ENCODE measurements at places on chromosomes 5 and 9. TPM values are rescaled to one million over a fixed set of nuclear protein-coding genes. Genes with fewer than 3 reads are reported as not detected.

DNA sequence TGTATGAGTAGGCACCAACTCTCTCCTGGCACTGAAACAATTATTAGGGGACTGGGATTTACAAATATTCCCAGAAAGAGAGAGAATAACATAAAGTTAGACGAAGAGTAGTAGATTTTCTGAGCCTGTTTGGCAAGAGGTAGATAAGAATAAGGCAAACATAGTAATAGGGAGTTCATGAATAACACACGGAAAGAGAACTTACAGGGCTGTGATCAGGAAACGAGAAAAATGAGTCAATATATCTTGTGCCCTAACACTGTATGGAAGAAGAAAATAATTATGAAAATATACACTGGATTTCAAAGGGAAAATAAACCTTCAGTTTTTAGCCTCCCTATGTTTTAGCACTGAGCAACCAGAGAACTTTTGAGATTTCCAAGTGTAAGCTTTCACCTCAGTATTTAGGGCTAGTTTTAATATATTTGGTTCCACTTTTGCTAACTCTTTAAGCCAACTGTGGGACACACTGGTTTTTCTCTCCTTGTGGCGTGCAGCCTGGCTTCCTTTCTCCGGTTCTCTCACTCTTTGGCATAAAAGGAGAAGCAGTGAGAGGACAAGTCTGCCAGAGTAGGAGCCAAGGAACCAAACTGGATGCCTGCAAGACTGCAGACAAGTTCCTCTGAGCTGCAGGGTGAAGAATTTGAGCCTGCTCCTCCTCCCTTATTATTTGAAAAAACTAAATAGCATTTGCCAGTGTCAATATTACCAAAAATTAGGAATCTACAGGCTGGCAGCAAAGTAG lies 6.6 kb upstream of the KCNN2 start:
- H3K27me3 ChIP-seq, result peaks cover 52% of the 10 kb centered on the region
- H3K4me1 ChIP-seq, result no peaks in the 10 kb centered on the region
- H3K36me3 ChIP-seq, result no peaks in the 10 kb centered on the region
- no peak for DNase-seq

DNA sequence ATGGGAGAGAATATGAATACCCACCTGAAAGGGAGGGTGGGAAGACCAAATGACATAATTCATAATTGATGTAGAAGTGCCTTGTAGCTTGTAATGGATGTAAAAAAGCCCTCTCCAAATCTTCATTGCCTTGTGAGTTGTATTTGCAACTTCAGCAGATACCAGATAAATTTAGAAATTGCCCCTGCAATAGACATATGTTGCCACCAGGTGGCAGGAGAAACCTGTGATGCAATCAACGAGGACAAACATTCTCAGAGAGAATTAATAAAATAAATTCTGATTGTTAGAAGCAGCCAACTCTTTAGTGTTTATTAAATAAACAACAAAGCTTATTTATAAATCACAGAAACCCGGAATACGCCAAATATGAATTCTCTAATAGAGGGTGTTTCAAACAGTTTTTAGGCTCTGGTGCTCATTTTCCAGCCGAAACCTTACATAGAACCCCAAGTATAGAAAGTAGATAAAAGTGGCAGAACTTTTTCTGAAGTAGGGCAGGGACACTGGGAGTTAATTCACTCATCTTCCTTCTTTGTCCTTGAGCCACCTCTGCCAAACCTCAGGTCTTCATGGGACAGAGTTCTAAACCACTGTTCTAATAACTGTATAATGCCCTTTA lies 147.8 kb downstream of the TMEM38B start:
- H3K4me3 ChIP-seq, result no peak overlapping the region
- no peaks in the 10 kb centered on the region for H3K36me3 ChIP-seq
- no peak for DNase-seq

- peak; percentile 47 for DNase-seq
- H3K27me3 ChIP-seq, result no peaks in the 10 kb centered on the region
- no peak overlapping the region for H3K4me3 ChIP-seq
- H3K4me1 ChIP-seq, result peaks cover 4% of the 10 kb centered on the region
- H3K36me3 ChIP-seq, result peaks cover 8% of the 10 kb centered on the region
Observed at GRCh38 chr5:134582941-134583340, 49.7 kb downstream of the SAR1B start.

DNA sequence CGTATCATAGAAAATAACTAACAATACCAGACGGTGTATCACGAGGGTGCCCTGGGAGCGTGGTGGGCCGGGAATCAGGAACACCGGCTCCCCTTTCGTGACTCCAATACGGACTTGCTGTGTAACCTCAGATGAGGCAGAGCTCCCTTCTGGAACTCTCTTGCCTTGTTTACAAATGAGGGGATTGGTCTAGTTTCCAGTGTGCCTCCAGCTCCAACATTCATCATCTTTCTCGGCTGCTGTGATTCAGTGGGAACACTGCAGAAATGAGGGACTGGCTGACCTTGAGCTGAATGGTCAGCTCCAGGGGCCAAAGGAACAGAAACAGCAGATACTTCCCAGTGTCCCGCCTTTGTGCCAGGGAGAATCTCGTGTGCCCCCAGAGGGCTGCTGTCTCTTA lies 22.6 kb upstream of the TGFBI start:
- DNase-seq, result no peak
- H3K4me3 ChIP-seq, result no peak overlapping the region
- peak overlapping the region; percentile 77 for H3K27ac ChIP-seq
- H3K4me1 ChIP-seq, result peaks cover 53% of the 10 kb centered on the region

GRCh38 chr5:123093601-123094236 lies 4.7 kb downstream of the PRDM6 start:
- peaks cover 6% of the 10 kb centered on the region for H3K36me3 ChIP-seq
- DNase-seq, result no peak
- H3K27ac ChIP-seq, result no peak overlapping the region
- peaks cover 19% of the 10 kb centered on the region for H3K4me1 ChIP-seq
- peaks cover 71% of the 10 kb centered on the region for H3K27me3 ChIP-seq

DNA sequence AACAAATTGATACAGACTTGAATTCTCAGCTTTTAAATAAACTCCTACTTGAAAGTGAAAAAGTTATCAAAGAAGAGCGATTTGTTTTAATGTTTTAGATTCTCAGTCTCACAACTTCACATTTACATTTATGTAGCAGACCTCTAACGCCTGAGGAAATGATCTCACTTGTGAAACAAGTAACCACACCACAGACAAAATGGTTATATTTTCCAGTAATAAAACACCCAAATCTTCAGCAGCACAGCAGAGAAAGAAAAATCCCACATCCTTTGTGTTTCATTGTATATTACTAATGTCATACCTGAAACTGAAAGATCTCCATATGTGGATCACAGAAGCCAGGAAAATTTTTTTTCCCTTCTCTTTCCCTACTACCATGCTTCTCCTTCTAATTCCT lies 29.8 kb upstream of the GZMA start:
- H3K4me3 ChIP-seq, result no peak overlapping the region
- no peaks in the 10 kb centered on the region for H3K4me1 ChIP-seq
- no peak for DNase-seq

GRCh38 chr5:111836426-111836825 lies 79.4 kb upstream of the NREP start:
- no peak for DNase-seq
- H3K36me3 ChIP-seq, result peaks cover 1% of the 10 kb centered on the region
- H3K4me3 ChIP-seq, result no peak overlapping the region
- H3K4me1 ChIP-seq, result peaks cover 58% of the 10 kb centered on the region
- peak overlapping the region; percentile 76 for H3K27ac ChIP-seq

GRCh38 chr9:106860721-106861639 lies 2.0 kb upstream of the ZNF462 start:
- DNase-seq, result no peak
- peaks cover 1% of the 10 kb centered on the region for H3K36me3 ChIP-seq
- peak overlapping the region; percentile 90 for H3K27ac ChIP-seq
- H3K27me3 ChIP-seq, result no peaks in the 10 kb centered on the region
- H3K4me1 ChIP-seq, result peaks cover 41% of the 10 kb centered on the region

- H3K36me3 ChIP-seq, result no peaks in the 10 kb centered on the region
- peaks cover 30% of the 10 kb centered on the region for H3K4me1 ChIP-seq
- H3K27ac ChIP-seq, result no peak overlapping the region
- H3K27me3 ChIP-seq, result no peaks in the 10 kb centered on the region
- DNase-seq, result peak; percentile 91
Observed at GRCh38 chr5:151770383-151771258, 1.1 kb upstream of the G3BP1 start.

GRCh38 chr5:141186897-141187512 lies at the start of gene PCDHB9:
TSS of gene PCDHB9 (plus strand) at chr5:141187161. CDS start at chr5:141187319, 158 bp downstream.
- no peak within 1 kb of the TSS for H3K27ac ChIP-seq
- H3K27me3 ChIP-seq, result no peaks in the 10 kb centered on the region
- H3K36me3 ChIP-seq, result peaks cover 43% of the 10 kb centered on the region
- peak within 1 kb of the TSS; percentile 44 for H3K4me3 ChIP-seq

GRCh38 chr5:149280124-149280523 lies 8.5 kb downstream of the AFAP1L1 start:
- DNase-seq, result no peak
- no peaks in the 10 kb centered on the region for H3K4me1 ChIP-seq
- no peak overlapping the region for H3K27ac ChIP-seq
- H3K4me3 ChIP-seq, result no peak overlapping the region
- H3K36me3 ChIP-seq, result peaks cover 2% of the 10 kb centered on the region

DNA sequence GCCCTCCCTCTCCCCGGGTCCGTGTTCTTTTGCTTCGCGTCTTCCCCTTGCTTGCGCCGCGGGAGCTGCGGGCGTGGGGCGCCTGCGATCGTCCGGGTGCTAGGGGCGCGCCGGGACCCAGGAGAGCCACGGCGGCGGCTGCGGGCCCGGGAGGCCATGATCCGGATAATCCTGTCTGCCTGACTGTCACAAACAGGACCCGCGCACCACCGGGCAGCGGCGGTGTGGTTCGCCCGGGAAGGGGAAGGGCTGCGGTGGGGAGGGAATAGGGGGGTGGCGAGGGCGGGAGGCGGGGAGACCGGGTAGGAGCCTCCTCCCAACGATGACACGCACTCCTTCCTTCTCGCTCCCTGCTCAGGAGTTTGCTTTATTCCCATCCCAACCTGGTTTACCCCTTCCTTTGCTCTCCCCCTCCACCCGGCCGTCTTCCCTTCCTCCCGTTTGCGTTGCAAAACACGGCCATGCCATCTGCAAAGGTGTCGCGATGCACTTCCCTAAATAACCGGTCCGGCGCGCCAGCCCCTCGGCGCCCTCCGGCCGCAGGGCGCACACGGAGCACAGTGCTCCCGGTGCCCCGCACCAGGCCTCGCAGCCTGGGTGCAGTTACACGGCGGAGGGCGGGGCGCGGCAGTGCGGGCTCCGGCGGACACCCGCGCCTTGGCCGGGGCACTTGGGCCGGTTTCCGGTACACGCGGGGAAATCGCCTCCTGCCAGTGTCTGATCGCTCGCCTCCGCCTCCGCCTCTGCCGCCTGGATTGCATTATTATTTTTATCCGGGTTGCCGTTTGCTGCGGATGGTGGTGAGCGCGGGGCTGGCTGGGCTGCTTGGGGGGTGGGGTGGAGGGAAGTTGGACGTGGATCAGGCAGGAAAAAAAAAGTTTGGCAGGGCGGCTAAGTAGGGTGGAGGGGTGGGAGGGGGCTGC lies 1.5 kb downstream of the SMARCA2 start:
- peak overlapping the region; percentile 98 for H3K27ac ChIP-seq
- no peak for DNase-seq
- no peaks in the 10 kb centered on the region for H3K36me3 ChIP-seq
- peak overlapping the region; percentile 98 for H3K4me3 ChIP-seq
- H3K27me3 ChIP-seq, result no peaks in the 10 kb centered on the region

GRCh38 chr9:1743121-1743960 lies 271.8 kb upstream of the SMARCA2 start:
- no peaks in the 10 kb centered on the region for H3K27me3 ChIP-seq
- H3K27ac ChIP-seq, result no peak overlapping the region
- H3K4me3 ChIP-seq, result no peak overlapping the region
- H3K4me1 ChIP-seq, result no peaks in the 10 kb centered on the region
- DNase-seq, result no peak

Gene SHROOM1
- total RNA-seq, result 7.6 TPM

Gene POLR3G
- 1.6 TPM for total RNA-seq

Gene ZDHHC11
- 4.7 TPM for total RNA-seq
